ENCODE measurements at places on chromosomes 1 and 21. TPM values are rescaled to one million over a fixed set of nuclear protein-coding genes. Genes with fewer than 3 reads are reported as not detected.

DNA sequence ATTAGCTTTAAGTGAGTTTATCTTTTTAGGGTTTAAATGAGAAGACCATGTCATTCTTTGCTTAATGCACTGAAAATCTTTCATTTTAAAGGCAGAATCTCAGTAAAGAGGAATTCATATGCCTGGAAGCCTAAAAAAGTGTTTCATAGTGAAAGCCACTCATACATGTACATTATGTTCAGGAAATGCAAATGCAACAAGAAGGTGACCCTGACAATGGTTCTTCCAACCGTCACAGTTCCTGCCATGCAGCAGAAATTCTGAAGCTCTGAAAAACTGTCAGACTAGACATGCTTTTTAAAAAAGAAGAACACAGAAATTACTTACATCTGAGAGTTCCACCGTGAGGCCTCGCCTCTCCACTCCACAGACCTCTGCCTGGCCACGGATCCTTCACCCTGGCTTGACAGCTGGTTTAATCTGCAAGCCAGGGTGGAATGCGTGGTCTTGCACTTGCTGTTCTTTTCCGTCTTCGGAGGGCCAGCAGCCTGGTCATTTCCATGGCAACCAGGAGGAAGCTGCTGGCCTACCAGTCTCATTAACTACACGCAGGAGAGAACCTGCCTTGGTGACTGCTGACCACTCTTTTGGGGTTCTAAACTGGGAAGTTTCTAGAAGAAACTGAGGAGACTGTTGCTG, 41.8 kb upstream of the PAXBP1 start:
- H3K36me3 ChIP-seq: no peaks in the 10 kb centered on the region
- no peak overlapping the region for H3K4me3 ChIP-seq
- no peaks in the 10 kb centered on the region for H3K27me3 ChIP-seq
- H3K27ac ChIP-seq: no peak overlapping the region
- DNase-seq: no peak

DNA sequence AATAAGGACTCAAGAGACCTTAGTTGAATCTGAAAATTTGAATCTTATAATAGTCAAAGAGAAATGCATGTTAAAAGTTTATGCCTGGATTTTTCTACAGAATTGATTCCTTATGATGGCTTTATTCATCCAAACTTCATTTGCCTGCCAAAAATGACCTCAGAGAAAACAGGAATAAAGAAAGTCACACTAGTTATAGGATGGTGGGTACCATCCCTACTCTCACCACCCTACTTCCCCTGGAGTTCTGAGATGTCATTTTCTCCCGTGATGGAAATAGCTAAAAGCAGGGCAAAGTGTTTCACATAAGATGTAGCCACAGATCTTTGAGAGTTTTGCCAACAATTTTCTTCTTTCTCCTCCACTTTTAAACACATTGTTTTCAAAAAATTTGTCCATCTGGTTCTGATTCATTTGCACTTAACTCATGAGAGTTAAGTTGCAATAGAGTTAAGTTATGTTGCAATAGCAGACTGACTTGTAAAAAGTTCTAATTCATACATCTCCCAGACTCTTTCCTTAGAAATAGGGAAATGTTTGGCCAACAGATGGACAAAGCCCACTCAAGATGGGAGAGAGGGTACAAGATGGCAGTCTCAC, 384.6 kb downstream of the PLPP3 start:
- no peak for DNase-seq
- no peaks in the 10 kb centered on the region for H3K4me1 ChIP-seq
- H3K27me3 ChIP-seq: no peaks in the 10 kb centered on the region
- H3K36me3 ChIP-seq: no peaks in the 10 kb centered on the region
- H3K27ac ChIP-seq: no peak overlapping the region

DNA sequence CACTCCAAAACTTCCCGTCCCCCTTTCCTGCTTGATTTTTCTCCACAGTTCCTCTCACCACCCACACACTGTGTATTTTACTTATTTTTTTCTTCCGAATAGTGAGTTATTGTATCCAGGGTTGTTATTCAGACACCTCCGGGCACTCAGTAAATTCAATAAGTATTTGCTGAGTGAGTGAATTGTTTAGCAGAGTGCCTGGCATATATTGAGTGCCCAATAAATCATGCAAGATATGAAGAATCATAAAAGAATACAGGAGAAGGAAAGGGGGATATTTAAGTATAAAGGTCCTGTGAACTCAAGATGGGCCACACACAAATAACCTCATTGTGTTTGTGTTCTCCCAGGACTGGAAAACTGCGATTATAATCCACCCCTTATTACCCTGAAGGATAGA, 139.9 kb downstream of the GALNT2 start:
- no peaks in the 10 kb centered on the region for H3K27me3 ChIP-seq
- H3K36me3 ChIP-seq: peaks cover 13% of the 10 kb centered on the region
- no peak overlapping the region for H3K27ac ChIP-seq

Gene METTL18
- total RNA-seq: 10.0 TPM

Gene MFSD2A
- total RNA-seq: 4.4 TPM

GRCh38 chr1:226737819-226738420, 1.2 kb downstream of the ITPKB start:
- no peaks in the 10 kb centered on the region for H3K27me3 ChIP-seq
- peak overlapping the region; percentile 63 for H3K27ac ChIP-seq
- H3K36me3 ChIP-seq: peaks cover 32% of the 10 kb centered on the region
- H3K4me3 ChIP-seq: peak overlapping the region; percentile 70

- no peak for DNase-seq
- H3K4me1 ChIP-seq: no peaks in the 10 kb centered on the region
- peaks cover 6% of the 10 kb centered on the region for H3K36me3 ChIP-seq
- H3K27me3 ChIP-seq: no peaks in the 10 kb centered on the region
Observed at GRCh38 chr1:207355060-207355459, 33.6 kb downstream of the CD55 start.

Gene IL6R
- 3.8 TPM for total RNA-seq

GRCh38 chr1:171742577-171742922, 685 bp upstream of the VAMP4 start:
- DNase-seq: no peak
- H3K27ac ChIP-seq: peak overlapping the region; percentile 94
- H3K36me3 ChIP-seq: peaks cover 4% of the 10 kb centered on the region

- H3K4me1 ChIP-seq: no peaks in the 10 kb centered on the region
- no peaks in the 10 kb centered on the region for H3K27me3 ChIP-seq
- DNase-seq: no peak
- no peak overlapping the region for H3K4me3 ChIP-seq
Observed at GRCh38 chr1:166330096-166330495, 163.3 kb upstream of the FAM78B start.

GRCh38 chr1:170959385-170959784, 24.1 kb downstream of the MROH9 start:
- H3K4me3 ChIP-seq: no peak overlapping the region
- no peaks in the 10 kb centered on the region for H3K36me3 ChIP-seq
- no peaks in the 10 kb centered on the region for H3K4me1 ChIP-seq
- no peak for DNase-seq
- no peak overlapping the region for H3K27ac ChIP-seq
- peaks cover 2% of the 10 kb centered on the region for H3K27me3 ChIP-seq

Gene TMCC2
- 0.93 TPM for total RNA-seq

Gene SPATA21
- 0.55 TPM for total RNA-seq

GRCh38 chr1:172851077-172851476, 192.2 kb downstream of the FASLG start:
- H3K36me3 ChIP-seq: no peaks in the 10 kb centered on the region
- H3K4me1 ChIP-seq: peaks cover 7% of the 10 kb centered on the region
- no peak for DNase-seq
- H3K27me3 ChIP-seq: no peaks in the 10 kb centered on the region
- no peak overlapping the region for H3K27ac ChIP-seq

GRCh38 chr1:24793447-24794129, 48.3 kb downstream of the CLIC4 start:
- H3K4me3 ChIP-seq: no peak overlapping the region
- no peak for DNase-seq
- no peaks in the 10 kb centered on the region for H3K27me3 ChIP-seq
- H3K36me3 ChIP-seq: no peaks in the 10 kb centered on the region
- no peak overlapping the region for H3K27ac ChIP-seq
- H3K4me1 ChIP-seq: no peaks in the 10 kb centered on the region

GRCh38 chr1:113981962-113982931, 3.0 kb downstream of the OLFML3 start:
- peaks cover 3% of the 10 kb centered on the region for H3K36me3 ChIP-seq
- DNase-seq: no peak
- H3K27ac ChIP-seq: no peak overlapping the region
- peaks cover 17% of the 10 kb centered on the region for H3K4me1 ChIP-seq

Gene AMY1C
- total RNA-seq: not detected

Gene SELENBP1
- total RNA-seq: not detected

Gene LENEP
- total RNA-seq: not detected

DNA sequence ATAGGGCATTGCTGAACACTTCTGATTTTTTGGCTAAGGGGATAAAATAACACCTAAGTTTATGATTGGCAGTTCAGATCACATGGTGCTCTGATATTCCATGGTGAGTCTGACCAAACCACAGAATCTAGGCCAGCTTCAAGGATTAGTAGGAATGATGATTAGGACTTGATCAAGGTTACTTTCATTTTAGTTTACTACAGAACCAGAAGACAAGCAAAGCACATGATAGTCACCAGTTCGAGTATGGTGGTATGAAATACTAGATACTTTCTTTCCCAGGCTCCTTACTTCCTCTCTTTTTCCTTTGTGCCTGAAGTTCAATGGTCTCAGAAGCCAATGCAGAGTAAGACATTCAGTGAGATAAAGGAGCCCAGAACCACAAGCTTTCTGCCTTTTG, 26.6 kb downstream of the S100A10 start:
- no peaks in the 10 kb centered on the region for H3K27me3 ChIP-seq
- no peak for DNase-seq
- H3K36me3 ChIP-seq: no peaks in the 10 kb centered on the region

- DNase-seq: no peak
- H3K36me3 ChIP-seq: no peaks in the 10 kb centered on the region
- H3K27ac ChIP-seq: no peak overlapping the region
Observed at GRCh38 chr1:247459507-247459906, 1.6 kb upstream of the OR2B11 start.

DNA sequence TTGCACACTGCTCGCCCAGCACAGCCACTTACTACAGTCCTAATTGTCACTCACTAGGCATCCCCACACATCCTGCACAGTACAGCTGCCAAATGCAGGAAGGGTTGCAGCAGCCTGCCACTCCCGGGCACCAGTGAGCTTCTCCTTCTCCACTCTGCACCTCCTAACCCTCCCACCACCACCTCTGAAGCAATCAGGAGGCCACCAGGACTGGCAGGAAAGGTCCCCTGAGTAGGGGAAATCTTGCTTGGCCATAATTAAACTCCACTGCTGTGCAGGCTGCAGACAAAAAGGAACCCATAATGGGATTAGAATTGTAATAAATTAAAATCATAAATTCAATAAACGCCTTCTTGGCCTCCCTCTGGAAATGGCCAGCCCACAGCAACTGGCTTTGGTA, 31.8 kb downstream of the FBXO2 start:
- no peak overlapping the region for H3K4me3 ChIP-seq
- H3K36me3 ChIP-seq: no peaks in the 10 kb centered on the region
- DNase-seq: no peak
- no peak overlapping the region for H3K27ac ChIP-seq

DNA sequence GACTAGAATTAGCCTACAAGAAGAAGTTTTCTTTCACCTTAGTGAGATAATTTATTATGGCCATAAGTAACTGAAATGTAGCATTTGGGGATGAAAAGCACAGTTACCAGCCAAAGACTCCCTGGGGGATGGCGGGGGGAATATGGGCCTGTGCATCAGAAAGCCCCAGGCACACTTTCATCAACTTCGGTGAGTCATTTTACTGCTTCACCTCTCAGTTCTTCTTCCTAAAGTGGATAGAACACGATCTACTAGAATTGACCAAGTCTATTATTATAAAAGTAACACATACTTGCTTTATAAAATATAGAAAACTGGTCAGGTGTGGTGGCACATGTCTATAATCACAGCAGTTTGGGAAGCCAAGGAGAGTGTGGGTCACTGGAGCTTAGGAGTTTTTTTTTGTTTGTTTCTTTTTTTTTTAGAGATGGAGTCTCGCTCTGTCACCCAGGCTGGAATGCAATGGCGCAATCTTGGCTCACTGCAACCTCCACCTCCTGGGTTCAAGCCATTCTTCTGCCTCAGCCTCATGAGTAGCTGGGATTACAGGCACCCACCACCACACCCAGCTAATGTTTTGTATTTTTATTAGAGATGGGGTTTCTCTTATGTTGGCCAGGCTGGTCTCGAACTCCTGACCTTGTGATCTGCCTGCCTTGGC, 141.8 kb downstream of the ZZZ3 start:
- no peak for DNase-seq
- H3K27ac ChIP-seq: no peak overlapping the region
- H3K36me3 ChIP-seq: no peaks in the 10 kb centered on the region
- no peak overlapping the region for H3K4me3 ChIP-seq

DNA sequence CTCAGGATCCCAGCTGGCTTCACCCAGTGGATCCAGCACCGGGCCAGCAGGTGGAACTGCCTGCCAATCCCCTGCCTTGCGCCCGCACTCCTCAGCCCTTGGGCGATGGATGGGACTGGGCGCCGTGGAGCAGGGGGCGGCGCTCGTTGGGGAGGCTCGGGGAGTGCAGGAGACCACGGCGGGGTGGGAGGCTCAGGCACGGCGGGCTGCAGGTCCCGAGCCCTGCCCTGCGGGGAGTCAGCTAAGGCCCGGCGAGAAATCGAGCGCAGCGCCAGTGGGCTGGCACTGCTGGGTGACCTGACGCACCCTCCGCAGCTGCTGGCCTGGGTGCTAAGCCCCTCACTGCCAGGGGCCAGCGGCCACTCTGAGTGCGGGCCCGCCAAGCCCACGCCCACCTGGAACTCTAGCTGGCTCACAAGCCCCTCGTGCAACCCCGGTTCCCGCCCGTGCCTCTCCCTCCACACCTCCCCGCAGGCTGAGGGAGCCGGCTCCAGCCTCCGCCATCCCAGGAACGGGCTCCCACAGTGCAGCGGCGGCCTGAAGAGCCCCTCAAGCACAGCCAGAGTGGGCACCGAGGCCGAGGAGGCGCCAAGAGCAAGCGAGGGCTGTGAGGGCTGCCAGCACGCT, 31.1 kb downstream of the NRDC start:
- H3K4me3 ChIP-seq: no peak overlapping the region
- no peak for DNase-seq
- H3K27me3 ChIP-seq: no peaks in the 10 kb centered on the region
- H3K4me1 ChIP-seq: no peaks in the 10 kb centered on the region

DNA sequence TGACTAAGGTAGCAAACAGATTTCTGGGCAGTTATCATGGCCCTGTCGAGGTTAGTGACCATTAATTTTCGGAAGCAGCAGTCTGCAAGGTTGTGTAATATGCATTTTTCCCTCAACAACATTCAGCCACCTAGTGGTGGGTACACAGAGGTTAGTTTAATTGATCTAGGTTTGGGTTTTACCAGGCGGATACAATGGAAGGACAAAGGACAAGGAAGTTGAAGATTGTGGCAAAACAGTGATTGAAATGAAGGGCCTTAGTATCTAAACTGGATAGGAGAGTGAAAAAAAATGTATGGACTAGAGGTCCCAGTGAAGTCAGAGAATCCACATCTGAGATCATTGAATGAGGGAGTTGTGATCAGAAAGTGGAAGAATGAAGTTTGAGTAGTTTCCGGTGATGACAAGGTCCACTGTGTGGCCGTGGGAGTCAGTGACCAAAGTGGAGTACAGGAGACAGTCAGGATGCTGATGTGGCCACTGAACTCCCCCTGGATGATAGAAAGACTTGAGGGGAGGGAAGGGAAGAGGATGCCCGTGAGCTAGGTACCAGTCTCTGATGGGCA, 2.8 kb downstream of the ARMH1 start:
- H3K27ac ChIP-seq: no peak overlapping the region
- no peaks in the 10 kb centered on the region for H3K36me3 ChIP-seq
- H3K4me1 ChIP-seq: peaks cover 30% of the 10 kb centered on the region
- DNase-seq: peak; percentile 51
- no peaks in the 10 kb centered on the region for H3K27me3 ChIP-seq

Gene FAM72C
- not detected for total RNA-seq

Gene SLAMF9
- total RNA-seq: not detected
